ENCODE measurements at places on chromosomes 16 and 17.

DNA sequence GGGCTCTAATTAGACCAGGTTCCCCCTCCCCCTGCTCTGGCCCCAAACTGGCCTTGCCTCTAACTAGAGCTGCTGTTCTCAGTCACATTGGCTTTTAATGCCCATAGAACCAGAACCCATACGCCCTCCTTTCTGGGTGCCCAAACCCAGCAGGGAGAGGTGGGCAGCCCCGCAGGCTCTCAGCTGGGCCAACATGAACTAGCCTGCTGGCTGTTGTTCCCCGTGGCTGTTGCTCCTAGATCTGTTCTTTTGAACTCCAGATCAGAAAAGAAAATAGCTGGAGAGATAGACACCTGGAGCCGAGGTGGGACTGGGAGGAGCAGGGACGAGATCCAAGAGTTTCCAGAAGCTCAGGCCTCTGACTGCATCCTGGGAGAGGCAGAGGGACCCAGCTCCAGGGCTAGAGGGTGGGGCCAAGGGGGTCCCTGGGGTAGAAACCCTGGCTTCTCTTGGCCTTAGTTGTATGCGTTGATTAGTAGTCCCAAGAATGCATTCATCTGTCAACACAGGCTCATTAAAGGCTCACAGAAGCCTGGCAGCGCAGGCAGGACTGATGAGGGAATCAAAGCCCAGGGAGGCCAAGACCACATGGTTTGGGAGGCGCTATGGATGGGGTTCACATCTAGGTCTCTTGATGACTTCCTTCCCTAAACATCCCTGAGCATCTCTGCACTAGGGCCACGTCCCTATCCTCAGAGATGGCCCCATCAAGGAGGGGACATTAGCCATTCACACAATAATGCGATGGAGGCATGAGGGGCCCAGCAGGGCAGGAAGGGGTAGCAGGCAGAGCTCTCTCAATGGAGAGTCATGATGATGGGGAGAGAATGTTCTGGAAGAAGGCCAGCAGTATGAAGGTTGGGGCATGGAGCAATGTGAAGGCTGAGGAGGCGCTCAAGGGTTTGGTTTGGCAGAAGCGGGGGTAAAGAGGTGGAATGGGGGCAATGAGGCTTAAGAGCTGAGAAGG, 1.3 kb upstream of the CPSF4L start:
- peak; percentile 86 for DNase-seq

DNA sequence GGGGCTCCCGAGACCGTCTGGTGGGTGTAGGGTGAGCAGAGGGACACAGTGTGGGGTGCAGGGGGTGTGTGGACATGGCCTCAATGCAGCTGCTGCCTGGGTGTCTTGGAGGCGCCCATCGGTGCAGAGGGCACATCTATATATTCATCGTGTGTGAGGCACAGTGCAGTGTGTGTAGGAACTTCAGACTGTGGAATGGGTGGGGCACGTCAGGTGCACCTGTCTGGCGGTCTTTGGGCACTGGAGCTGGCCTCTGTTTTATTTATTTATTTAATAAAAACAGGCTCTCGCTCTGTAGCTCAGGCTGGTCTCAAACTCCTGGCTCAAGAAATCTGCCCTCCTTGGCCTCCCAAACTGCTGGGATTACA, 16.8 kb downstream of the LASP1 start:
- no peak for DNase-seq

- no peak for DNase-seq
These were observed 472.1 kb upstream of the C16orf82 start for GRCh38 chr16:26594666-26595065.

- peak; percentile 84 for DNase-seq
These were observed 12.2 kb upstream of the TERF2 start for GRCh38 chr16:69397821-69398521.

- peak; percentile 49 for DNase-seq
These were observed 80.8 kb upstream of the HSBP1 start for GRCh38 chr16:83727018-83727417.

GRCh38 chr16:13793841-13794409, 126.0 kb upstream of the ERCC4 start:
- no peak for DNase-seq

GRCh38 chr17:79331492-79331891, 256.9 kb downstream of the ENGASE start:
- DNase-seq = no peak

- DNase-seq = peak; percentile 63
These were observed 38.8 kb downstream of the IST1 start for GRCh38 chr16:71933913-71934695.

GRCh38 chr16:75624921-75625334, 1.8 kb upstream of the ADAT1 start:
- DNase-seq = no peak

- no peak for DNase-seq
These were observed 275.3 kb downstream of the PARN start for GRCh38 chr16:14354561-14355351.

GRCh38 chr17:45307290-45308015, 9.4 kb downstream of the MAP3K14 start:
- peak; percentile 89 for DNase-seq

- DNase-seq = peak; percentile 46
These were observed 12.8 kb downstream of the PIMREG start for GRCh38 chr17:6456914-6457687.

GRCh38 chr17:39659279-39660010, 5.7 kb upstream of the TCAP start:
- DNase-seq = no peak

GRCh38 chr17:73422121-73422520, 110.3 kb upstream of the CDC42EP4 start:
- no peak for DNase-seq

- DNase-seq = peak; percentile 40
These were observed 2.7 kb upstream of the AP1G1 start for GRCh38 chr16:71811261-71811803.

DNA sequence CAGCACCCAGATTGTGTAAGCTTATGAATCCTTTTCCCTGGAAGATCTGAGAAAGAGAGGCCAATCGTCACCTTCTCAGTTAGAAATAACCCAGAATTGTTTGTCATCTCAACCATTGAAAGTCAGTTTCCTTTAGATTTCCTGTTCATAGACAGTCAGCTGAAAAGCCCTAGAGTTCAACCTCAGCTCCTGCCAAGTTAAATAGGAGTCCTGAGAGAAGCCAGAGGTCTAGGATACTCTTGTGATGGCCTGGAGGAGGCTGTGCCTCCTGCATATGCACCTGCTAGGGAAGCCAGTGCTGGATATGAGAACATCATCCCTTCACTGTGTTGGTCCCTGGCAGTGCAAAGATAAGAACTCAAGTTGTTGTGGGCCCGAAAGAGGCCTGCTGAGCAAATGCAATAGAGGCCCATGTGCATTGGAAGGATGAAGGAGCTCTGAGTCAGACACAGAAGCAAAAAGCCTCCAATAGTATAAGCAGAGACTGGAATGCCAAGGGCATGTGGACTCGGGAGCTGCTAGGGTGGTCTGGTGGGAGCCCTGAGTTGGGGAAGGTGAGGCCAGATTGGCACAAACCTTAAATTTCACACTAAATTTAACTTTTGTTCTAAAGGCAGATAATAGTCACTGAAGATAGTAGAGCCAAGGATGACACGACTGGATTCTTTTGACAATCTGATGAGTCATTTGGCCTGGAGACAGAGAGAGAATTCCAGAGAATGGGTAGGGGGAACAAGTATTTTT, 520.9 kb upstream of the CDH5 start:
- no peak for DNase-seq

- DNase-seq = no peak
These were observed 4.4 kb upstream of the SLC47A2 start for GRCh38 chr17:19720631-19721426.

DNA sequence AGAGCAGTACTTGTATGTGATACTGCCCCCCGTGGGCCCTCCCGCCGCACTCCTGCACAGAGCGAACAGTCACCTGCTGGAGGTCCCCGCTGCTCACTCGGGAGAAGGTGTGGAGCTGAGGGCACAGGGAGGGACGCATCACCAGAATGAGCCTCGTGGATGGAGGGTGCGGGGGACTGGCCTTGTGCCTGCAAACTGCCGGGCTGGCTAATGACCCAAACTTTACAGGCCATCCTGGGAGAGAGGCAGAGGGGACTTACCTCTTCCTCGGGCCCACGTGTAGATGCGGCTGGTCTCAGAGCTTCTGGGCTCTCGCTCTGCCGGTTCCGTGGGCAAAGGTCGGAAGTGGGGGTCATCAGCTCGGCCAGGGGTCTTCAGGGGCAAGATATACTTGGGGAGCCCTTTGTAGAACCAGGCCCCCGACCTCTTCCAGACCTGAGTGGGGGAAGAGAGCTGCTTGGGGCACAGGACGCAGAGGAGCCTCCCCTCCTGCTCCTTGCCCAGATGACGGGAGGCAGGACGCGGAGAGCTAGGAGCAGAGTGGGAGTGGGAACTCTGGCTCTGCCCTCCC, 65.5 kb upstream of the DOC2B start:
- DNase-seq = no peak

GRCh38 chr17:55601874-55602364, 90.7 kb upstream of the SMIM36 start:
- DNase-seq = peak; percentile 64

- no peak for DNase-seq
These were observed 2.2 kb upstream of the MAP2K6 start for GRCh38 chr17:69412251-69412671.

DNA sequence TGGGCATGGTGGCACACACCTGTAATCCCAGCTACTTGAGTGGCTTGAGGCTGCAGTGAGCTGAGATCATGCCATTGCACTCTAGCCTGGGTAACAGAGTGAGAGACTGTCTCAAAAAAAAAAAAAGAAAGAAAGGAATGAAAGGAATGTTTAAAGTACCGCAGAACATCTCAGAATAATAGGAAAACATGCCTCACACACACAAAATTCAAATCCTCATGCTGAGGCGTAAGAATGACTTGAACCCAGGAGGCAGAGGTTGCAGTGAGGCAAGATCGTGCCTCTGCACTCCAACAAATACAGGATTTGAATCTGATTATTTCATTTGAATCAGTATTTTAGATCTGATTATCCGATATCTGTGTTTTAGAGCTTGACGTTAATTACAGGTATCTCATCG, 21.3 kb upstream of the GAA start:
- DNase-seq = peak; percentile 43

GRCh38 chr16:25637236-25637635, 54.5 kb upstream of the HS3ST4 start:
- no peak for DNase-seq

DNA sequence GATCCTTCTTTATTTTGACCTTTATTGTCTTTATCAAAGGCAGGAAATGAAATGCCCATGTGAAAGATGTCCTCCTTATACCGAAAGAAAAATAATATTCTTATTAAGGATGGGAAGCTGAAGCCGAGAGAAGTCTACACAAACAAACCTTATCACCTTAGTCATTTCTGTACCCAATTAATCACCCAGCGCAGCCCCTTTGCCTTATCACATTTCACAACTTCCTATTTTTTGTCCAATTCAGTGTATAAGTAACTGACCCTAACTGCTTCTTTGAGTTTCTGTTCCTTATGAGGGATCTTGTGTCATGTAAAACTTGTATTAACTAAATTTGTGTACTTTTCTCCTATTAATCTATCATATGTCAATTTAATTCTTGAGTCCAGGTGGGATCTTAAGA, 16.4 kb upstream of the CCL23 start:
- DNase-seq = no peak

DNA sequence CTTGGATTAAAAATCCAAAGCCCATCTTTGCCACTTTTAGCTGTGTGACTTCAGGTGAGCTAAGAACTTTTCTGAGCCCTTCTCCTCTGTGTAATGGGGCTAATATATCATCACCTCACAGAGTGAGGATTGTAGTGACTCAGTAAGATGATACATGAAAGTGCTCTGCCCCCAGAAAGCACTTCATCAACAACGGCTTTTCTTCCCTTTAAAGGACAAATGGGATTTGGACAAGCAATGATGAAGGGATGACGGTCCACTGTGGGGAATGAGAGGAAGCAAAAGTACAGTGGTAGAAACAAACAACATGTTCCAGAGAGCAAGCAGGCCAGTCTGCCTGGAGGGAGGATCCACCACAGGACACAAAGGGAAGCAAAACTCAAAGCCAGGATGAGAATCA, 14.3 kb upstream of the TMED6 start:
- no peak for DNase-seq

- DNase-seq = no peak
These were observed 31.0 kb upstream of the ADCY9 start for GRCh38 chr16:4147236-4147635.

Data from astrocyte of the hippocampus (primary cell).